ENCODE measurements at places on chromosomes 1 and 21.

- no peak for DNase-seq
Measured at GRCh38 chr1:247212012-247212411, 40.2 kb upstream of the ZNF124 start.

- peak; percentile 83 for DNase-seq
Measured at GRCh38 chr1:1430114-1430982, 5.1 kb upstream of the VWA1 start.

GRCh38 chr1:73065339-73066041, 783.2 kb upstream of the NEGR1 start:
- no peak for DNase-seq

DNA sequence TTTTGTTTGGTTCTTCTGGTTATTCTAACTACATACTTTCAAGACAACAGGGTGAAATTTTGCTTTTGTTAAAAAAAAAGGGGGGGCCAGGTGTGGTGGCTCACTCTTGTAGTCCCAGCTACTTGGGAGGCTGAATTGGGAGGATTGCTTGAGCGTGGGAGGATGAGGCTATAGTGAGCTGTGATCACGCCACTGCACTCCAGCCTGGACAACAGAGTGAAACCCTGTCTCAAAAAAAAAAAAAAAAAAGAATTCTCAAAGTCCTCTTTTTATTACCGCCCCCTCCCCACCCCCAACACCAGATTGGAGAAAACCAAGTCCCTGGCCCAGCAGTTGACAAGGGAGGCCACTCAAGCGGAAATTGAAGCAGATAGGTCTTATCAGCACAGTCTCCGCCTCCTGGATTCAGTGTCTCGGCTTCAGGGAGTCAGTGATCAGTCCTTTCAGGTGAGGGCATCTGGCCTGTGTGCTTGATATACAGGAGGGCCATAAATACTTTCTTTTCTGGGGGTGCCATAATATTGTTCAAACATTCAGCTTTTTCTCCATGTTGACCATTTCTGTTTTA, 50.2 kb downstream of the LAMC2 start:
- DNase-seq = no peak

DNA sequence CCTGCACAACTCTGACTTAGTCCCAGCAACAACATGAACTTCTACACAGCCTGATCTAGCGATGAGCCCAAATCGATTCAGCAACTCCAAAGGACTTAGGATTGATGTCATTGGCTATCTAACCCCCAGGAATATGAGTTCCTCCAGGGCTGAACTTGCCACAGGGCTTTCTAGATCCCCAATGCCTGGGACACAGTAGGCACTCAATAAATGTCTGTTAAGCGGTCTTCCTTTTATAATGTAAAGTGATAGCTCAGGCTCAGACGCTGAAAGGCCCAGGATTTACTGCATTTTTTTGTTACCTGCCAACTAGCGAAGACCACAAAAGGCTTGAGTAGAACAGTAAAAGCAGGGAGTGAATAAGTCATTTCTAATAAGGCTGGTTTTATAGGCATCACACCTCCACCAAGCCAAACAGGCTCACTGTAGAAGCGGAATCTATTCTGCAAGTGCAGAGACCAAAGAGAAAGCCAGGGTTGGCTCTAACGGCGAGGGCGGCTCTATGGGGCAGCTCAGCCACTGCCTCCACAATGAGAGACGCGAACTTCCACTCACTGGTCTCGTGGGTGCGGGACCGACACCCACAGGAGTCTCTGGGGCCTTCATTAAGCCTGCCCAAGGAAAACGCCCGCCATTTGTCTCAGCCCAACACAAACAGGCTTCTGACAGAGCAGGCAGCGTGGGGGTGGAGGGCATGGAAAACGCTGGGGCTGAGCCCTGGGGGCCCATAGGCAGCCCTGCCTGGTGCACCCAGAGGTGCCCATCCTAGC, 52.0 kb downstream of the HLCS start:
- DNase-seq = no peak

DNA sequence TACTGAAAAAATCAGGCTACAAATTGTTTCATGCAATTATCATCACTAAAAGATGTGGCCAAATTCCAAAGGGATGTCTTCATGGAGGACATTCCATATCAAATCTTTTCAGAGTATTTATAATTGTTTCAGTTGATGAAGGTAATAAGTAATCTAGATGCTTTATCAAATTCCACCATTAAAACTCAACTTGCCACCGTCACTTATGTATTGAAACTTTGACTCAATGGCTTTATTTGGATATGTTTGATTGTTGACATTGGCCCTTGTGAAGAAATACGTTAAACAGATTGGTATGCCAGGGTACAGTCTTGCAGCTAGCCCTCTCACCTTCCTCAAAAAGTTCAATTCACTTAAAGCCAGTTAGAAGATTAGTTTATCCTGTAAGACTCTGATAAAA, 32.2 kb upstream of the PALMD start:
- no peak for DNase-seq

DNA sequence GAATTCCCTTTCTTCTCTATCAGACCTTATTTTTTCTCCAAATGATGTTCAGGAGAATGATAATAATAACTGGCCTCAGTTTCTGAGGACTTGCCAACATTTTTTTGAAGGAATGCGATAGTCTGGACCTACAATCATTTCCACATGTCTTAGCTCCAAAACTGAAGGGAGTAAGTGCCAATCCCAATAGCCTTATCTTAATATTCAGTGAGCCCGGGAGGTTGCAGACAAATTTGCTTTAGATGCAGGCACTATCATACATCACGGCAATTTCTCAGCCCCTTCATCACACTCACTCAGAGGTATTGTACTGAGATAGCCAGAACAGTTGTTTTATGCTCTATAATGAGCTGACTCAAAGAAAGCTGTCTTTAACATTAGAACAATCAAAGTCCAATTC, 796.9 kb downstream of the ADGRL2 start:
- DNase-seq = no peak

DNA sequence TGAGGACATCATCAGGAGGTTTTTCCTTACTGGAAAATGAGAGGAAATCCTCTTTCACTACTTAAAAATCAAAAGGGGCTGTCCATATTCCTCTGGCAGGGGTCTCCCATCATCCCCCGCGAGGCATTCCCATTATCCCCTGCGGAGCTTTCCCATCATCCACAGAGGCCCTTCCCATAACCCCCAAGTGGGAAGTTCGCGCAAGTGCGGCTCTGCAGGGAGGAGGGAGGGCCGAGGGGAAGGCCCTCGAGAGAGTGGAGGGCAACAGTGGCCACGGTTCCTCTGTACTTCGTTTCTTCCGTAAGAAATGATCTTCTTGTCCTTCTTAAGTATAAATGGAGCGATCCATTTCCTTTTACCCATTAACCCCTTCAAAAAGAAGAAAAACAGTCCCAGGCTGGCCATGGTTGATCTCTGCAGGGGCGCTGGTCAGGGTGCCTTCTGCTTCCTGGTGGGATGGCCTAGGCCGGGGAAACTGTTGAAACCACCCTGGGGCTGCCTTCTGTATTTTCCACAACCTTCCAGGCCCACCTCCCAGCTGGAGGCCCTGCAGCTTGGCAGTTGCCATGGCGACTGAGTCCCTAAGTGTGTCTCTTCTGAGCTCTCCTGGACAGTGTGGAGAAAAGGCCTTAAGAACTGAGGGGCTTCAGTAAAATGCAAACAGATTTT, 3.6 kb upstream of the RSPH1 start:
- peak; percentile 49 for DNase-seq

DNA sequence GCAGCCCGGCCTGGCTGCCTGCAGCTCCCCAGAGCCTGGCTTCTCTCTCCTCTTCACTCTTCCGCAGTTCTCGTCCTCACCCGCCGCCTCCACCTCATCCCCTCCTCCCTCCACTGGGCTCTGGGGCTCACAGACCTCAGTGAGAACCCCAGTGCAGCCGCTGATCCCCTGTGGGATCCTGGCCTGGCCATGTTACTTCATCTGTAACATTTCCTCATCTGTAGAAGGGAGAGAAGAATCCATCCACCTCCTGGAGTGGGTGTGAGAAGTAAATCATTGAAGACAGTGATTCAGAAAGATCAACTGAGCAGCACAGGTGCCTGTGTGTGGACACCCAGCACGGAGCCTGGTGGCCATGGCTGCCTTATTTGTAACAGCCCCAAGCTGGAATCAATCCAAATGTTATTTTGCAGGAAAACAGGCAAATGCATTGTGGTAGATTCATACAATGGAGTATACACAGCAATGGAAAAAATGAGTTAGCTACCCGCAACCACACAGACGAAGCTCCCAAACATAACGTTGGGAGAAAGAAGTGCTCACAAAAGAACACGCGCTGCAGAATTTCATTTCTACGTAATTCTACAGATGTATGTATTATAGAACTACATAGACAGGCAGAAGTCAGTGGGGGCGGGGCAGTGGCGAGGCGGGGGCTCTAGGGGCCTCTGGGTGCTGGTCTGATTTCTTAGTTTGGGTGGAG, 8.7 kb downstream of the LAPTM5 start:
- no peak for DNase-seq

DNA sequence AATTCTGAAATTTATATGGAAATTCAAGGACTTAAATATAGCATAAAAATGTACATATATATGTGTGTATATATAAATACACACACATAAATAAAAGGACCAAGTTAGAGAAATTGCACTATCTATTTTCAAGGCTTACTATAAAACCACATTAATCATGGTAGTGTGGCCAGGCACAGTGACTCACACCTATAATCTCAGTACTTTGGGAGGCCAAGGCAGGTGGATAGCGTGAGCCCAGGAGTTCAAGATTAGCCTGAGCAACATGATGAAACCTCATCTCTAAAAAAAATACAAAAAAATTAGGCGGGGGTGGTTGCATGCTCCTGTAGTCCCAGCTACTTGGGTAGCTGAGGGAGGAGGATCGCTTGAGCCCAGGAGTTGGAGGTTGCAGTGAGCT, 171.4 kb upstream of the GORAB start:
- DNase-seq = no peak

DNA sequence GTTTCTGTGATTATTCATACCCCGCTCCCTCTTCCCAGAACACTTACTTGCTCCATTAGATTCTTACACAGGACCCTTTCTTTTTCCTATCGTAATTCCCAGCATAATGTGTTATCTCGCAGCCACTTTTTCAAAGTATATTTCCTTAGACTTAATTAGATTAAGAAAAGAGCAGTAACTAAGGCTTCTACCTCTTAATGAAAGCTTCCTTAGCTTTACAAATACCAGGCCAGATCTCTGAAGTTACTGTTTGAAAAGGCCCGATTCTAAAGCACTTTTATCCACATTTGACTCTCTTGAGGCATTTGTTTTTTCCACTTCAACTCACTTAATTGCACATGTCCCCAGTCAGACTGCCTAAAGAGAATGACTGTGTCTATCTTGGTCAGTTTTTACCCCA, 1264.3 kb upstream of the ADGRL2 start:
- DNase-seq = no peak

Measured in thyroid gland (tissue), 4 donors.